ENCODE measurements at places on chromosomes 12 and 14.

GRCh38 chr12:108856428-108857157 is 790 bp downstream of the SSH1 start:
- DNase-seq: no peak

GRCh38 chr14:96863327-96863985 is 66.3 kb downstream of the VRK1 start:
- no peak for DNase-seq

DNA sequence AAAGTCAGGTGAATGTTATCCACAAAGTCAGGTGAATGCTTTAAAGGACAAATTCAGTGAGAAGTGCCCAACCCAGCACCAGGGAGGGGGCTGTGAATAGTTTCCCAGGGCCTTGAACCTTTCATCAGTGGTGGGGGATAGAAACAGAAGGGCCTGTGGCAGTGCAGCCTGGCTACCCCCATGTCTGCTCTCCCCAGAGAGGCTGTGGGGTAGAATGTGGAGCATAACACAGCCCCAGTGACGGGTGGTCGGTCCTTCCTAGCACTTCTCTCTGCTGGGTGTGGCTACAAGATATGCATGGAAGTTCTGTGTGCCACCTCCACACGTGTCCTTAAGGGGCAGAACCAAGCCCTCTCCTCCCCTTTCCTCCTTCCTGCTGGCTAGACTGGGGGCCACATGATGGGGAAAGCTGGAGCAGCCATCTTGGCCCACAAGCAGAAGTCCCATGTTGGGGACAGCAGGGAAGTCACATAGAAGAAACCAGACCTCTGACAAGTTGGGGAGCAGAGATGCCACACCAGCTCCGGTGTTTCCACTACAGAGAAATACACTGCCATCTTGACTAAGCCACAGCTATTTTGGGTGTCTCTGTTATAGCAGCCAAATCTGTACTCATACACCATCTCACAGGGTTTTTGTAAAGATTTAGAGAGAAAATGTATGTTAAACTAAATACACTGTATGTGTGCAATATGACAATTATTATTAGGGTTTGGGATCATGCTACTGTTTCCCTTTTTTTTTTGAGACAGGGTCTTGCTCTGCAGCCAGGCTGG is 17.0 kb downstream of the RITA1 start:
- no peak for DNase-seq

GRCh38 chr12:108307006-108307405 is 32.1 kb downstream of the CMKLR1 start:
- DNase-seq: no peak

- DNase-seq: no peak
These were observed 1.0 kb upstream of the ATG14 start for GRCh38 chr14:55412676-55413075.

DNA sequence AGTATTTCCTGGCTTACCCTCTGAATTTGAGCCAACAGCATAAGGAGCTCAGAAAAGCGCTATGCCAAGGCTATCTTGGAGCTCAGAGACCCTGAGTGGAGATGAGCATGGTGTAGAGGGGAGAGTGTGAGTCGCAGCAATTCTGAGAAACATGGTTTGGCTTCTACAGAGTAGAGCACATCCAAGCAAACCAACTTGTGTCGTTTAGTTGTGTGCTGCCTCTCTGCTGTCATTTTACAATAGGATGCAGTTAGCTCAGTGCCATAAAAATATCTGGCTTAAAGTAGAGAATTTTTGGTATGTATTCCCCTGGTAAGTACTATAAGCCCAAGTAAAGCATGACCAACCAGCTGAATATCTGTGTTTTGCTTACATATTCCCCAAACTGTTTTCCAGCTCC is 249.2 kb downstream of the TRHDE start:
- DNase-seq: no peak

DNA sequence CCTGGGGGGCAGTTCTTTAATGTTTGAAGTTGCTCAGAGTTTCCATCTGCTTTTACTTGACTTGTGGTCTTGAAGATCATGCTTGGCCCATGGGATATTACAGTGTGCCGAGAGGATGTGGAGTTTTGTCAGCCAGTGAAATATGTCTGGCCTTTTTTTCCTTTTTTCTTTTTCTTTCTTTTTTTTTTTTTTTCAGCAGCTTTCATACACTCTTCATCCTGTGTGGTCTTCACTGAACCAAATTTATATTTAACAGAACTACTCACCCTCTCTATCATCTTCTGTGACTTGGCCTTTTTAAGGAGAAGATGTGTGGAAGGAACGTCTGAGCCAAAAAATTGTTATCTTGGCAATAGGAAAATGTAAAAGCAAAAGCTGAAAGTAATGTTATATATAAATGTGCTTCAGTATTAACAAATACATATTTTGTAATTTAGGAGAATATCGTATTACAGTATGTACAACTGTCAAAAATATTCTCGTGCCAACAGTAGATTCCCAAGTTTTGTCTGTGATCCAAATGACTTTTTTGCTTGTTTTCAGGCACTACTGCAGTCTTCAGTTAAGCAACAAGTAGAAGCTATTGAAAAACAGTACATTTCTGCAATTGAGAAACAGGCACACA is 200.6 kb downstream of the CCDC91 start:
- DNase-seq: no peak

All from common myeloid progenitor, CD34-positive (primary cell).